Esophagus (tissue), 2 donors: ENCODE measurements at places on chromosomes 5 and 9. TPM values are rescaled to one million over a fixed set of nuclear protein-coding genes. Genes with fewer than 3 reads are reported as not detected.

Gene FGF1
- polyA plus RNA-seq: 0.56 TPM

Gene C1QTNF2
- 0.53 TPM for polyA plus RNA-seq

Gene SMIM33
- not detected for polyA plus RNA-seq

Gene LOX
- 0.71 TPM for polyA plus RNA-seq

Gene RMI1
- polyA plus RNA-seq: 3.6 TPM

Gene MSX2
- 0.56 TPM for polyA plus RNA-seq

Gene SPATA31A3
- not detected for polyA plus RNA-seq

Gene OR13C2
- polyA plus RNA-seq: not detected

Gene CDH9
- not detected for polyA plus RNA-seq

Gene DAPK1
- polyA plus RNA-seq: 2.9 TPM

Gene RACK1
- 2,271 TPM for polyA plus RNA-seq

Gene PTGS1
- 6.8 TPM for polyA plus RNA-seq

Gene BARHL1
- polyA plus RNA-seq: not detected

Gene PPP2CA
- polyA plus RNA-seq: 41.5 TPM

Gene GPR21
- 0.12 TPM for polyA plus RNA-seq

Gene SEMA5A
- polyA plus RNA-seq: 1.3 TPM

Gene HAND1
- polyA plus RNA-seq: not detected
